ENCODE measurements at places on chromosomes 5 and 9.

GRCh38 chr5:127176769-127177168 is 103.5 kb upstream of the C5orf63 start:
- DNase-seq, result no peak

GRCh38 chr5:120140501-120140900 is 323.6 kb upstream of the PRR16 start:
- no peak for DNase-seq

GRCh38 chr9:135648494-135649410 is 9.4 kb upstream of the GLT6D1 start:
- no peak for DNase-seq

GRCh38 chr9:13939134-13939533 is 374.8 kb downstream of the NFIB start:
- DNase-seq, result peak; percentile 92

DNA sequence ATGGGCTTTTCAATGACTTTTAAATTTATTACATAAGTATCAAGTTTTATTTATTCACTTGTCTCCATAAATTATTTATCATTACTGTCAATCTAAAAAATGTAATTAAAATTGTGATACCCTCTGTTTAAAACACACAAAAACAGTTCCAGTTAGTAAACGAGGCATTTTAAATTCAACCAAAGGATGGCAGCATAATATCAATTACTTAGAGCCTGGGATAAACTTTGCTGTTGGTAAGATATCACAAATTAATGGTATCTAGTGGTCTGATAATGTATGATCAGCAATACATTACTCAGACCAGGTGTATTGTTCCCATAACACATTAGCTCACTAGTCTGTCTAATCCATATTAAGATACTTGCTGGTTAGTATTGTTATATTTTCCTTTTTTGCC is 9.6 kb upstream of the IFNE start:
- no peak for DNase-seq

DNA sequence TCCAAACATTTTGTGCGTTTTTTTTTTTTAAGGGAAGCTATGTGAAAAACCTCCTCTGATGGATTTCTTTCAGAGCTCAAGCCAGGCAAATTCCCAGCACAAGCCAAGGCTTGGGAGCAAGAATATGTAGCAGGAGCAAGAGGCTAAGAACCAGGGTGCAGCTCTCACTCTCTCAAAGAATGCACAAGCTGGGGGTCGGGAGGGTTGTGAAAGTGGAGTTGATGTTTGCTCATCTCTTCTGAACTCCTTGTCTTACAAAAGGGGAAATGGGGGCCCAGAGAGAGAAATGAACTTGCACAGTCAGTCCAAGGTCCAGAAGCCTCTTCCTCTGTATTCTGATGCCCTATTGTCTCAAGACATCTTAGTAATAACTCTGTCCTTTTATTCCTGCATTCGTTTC is 7.7 kb upstream of the TRAF1 start:
- no peak for DNase-seq

DNA sequence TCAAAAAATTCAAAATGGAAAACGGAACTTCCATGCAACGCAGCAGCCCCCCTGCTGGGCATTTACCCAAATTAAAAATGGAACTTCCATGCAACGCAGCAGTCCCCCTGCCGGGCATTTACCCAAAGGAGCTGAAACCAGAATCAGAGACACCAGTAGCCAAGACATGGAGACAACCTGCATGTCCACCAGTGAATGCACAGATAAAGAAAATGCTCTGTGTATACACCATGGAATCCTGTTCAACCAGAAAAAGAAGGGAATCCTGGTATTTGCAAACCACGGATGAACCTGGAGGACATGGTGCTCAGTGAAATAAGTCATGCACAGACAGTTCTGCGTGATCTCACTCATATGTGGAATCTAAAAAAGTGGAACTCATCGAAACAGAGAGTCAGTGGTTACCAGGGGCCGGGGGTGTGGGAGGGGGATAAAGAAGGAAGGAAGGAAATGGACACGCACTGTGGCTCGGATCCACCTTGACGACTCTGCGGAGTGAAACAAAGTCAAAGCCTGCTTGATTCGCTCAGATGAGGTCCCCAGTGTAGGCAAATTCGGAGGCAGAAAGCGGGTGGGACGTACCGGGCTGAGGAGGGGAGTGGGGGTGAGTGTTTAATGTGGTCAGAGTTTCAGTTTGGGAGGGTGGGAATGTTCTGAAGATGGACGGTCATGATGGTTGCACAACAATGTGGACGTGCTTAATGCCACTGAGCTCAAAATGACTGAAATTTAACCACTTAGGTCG is 40.2 kb upstream of the EXOC3 start:
- peak; percentile 35 for DNase-seq

DNA sequence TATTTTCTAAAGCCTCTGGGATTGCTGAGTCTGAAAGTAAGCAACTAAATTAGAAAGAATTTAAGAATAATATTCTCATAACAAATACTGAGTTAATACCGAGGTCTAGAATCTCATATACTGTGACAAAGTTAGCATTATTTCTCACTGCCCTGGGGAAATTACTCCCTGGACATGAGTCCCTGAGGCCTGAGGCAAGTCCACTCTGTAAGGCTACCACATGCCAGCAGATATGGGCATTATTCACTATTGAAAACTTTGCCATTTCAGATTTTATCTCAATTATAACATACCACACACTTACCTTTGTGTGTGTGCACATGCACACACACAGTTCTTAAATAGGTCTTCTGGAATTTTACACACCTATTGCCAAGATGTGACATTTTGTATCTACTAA is 22.9 kb downstream of the ELL2 start:
- no peak for DNase-seq

DNA sequence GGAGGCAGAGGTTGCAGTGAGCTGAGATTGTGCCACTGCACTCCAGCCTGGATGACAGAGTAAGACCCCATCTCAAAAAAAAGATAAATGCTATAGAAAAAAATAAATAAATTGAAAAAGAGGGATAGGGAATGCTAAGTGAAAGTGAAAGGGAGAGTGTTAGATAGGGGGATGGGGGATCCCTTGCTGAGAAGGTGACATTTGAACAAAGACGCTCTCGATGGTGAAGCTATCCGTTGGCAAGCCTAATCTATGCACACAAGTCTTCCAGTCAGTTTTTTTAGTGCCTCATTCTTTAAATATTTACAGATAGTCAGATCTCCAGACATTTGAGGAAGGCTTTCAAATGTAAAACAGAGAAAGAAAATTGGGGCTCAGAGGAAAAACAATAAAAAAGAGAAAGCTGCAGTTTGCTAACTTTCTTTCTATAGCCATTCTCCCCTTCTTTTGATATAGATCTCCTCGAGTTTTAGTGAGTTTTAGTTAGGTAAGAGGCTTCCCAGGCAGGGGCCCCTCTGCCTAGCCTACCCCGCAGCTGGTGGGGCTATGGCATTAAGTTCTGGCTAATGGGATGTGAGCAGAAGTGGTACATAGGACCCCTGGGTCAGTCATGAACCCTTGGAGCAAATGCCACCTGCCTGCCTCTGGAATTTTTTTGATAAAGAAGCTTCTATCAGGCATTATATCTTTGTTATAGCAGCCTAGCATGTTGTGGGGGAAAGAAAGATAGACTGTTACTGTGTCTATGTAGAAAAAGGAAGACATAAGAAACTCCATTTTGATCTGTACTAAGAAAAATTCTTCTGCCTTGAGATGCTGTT is 12.0 kb downstream of the GLRX start:
- DNase-seq, result peak; percentile 18

GRCh38 chr5:69492923-69493395 is 369 bp downstream of the OCLN start:
- no peak for DNase-seq

GRCh38 chr5:126515337-126515736 is 79.7 kb downstream of the ALDH7A1 start:
- no peak for DNase-seq

DNA sequence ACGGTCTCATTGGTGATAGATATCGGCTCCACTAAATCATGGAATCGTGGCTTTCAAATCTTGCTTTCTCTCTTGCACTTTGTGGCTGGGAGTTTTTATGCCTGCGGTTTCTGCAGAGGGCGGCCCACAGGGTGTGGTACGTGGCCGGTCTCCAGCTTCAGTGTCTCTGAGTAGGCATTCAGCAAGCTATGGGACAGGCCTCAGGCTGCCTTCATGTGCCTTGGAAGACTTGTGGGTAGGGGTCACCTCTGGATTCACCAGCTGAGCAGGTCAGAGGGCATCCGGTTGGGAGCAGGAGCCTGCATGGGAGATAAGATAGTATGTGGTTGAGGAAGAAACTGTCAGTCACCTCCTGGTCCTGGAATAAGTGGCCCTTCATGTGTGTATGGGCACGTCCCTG is 47.7 kb downstream of the AMBP start:
- no peak for DNase-seq

DNA sequence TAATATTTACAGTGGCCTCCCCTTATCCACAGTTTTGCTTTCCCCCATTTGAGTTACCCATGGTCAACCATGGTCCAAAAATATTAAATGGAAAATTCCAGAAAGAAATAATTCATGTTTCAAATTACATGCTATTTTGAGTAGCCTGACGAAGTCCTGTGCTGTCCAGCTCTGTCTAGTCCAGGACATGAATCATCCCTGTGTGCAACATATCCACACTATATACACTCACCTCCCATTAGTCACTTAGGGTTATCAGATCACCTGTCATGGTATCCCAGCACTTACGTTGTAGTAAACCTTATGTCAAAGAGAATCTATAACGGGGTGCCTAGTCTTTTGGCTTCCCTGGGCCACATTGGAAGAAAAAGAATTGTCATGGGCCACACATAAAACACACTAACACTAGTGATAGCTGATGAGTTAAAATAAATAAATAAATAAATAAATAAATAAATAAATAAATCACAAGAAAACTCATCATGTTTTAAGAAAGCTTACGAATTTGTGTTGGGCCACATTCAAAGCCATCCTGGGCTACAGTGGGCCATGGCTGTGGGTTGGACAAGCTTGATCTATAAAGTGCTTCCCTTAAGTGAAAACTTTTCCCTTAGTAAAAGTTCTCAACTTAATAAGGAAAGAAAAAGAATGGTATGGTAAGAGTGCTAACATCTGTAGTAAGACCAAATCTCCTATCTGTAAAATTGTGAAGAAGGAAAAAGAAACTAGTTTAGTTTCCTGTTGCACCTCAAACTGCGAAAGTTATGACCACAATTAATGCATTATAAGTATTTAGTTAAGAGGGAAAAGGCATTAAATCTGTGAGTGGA is 15.9 kb upstream of the OMD start:
- peak; percentile 68 for DNase-seq

GRCh38 chr5:152505442-152506042 is 100.5 kb upstream of the NMUR2 start:
- peak; percentile 50 for DNase-seq

- DNase-seq, result no peak
Measured at GRCh38 chr9:92725766-92726165, 38.9 kb downstream of the BICD2 start.

DNA sequence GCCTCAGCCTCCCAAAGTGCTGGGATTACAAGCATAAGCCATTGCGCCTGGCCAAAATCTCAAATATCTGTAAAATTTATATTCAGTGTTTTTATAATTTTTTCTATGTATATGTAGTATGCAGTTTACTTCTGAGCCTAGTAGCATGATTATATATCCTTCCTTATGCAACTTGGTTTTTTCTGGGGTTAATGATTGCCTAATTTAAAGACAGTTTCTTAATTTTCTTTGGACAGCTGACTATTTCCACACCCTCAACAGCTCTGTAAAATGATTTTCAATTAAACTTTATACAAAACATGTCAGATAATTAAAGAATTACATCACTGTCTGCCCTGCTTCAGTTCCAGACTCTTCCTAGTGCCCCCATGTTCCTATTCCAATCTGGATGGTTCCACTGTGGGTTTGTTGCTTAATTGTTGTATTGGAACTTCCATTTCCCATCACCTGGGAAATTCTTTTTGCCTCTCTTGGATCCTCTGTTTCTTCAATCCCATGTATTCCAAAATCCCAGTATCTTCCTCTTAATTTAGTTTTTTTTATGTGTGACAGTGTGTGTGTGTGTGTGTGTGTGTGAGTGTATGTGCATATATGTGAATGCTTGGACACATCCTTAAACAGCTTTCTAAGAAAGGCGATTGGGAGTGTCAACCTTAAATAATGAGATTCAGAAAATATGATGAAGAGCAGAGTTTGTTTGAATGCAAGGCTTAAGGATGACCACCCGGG is 53.2 kb downstream of the C5orf22 start:
- no peak for DNase-seq

DNA sequence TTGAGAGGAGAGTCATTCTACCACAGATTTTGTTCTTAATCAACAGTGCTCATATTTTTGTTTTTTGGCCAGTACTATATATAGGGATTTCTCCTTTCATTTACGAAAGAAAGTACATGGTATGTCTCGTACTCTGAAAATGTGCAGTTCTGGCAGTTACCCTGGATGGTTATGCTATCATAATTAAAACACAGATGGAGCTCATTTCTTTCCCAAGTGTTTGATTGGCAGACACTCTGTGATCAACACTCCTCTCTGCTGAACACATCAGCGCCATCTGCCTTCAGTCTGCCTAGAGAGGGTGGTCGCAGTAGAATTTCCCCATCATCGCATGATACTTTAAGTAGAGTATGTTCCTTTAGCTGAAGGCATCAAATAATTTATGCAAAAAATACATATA is 64.5 kb downstream of the PAM start:
- DNase-seq, result peak; percentile 44

GRCh38 chr9:123568691-123569688 is 213.0 kb downstream of the CRB2 start:
- DNase-seq, result peak; percentile 64

DNA sequence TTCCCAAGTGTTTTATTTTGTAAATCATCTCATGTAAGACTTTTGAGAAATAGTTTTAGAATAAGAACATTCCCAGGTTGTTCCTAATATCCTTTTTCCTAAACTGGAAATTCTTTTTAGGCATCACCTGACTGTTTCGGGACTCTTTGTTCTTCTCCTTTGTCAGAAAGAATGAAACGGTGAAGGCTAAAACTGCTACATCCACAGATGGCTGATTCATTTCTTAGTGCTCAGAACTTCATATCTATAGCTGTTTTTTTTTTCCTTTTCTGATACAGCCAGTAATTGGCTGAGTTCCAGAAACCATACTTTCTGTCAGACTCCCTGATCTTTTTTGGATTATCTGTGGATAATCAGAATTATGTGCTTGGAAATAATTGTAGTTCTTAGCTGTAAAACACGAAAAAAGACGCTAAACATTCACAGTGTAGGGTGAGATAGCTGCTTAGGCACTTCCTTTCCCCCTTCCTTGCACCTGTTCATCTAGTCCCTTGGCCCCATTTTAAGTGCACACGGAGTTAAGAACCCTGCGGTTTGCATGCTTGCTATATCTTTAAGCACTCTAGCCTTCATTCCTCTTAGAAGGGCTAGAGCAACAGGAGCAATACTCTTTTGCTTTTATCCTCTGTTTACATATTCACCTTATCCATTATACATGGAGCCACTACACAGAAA is 283.9 kb downstream of the PJA2 start:
- no peak for DNase-seq

GRCh38 chr9:111399772-111400563 is 69.9 kb upstream of the OR2K2 start:
- peak; percentile 9 for DNase-seq

Measured in fibroblast of upper back skin (primary cell).